ENCODE measurements at places on chromosomes 5 and 9. TPM values are rescaled to one million over a fixed set of nuclear protein-coding genes. Genes with fewer than 3 reads are reported as not detected.

GARNL3 gene
- 2.1 TPM for polyA plus RNA-seq

CDH12 gene
- polyA plus RNA-seq: not detected

SYK gene
- 0.26 TPM for polyA plus RNA-seq

CCNO gene
- not detected for polyA plus RNA-seq

GZMA gene
- polyA plus RNA-seq: 13.8 TPM

ZNF79 gene
- polyA plus RNA-seq: 5.1 TPM

SPOCK1 gene
- polyA plus RNA-seq: not detected

C9orf153 gene
- not detected for polyA plus RNA-seq

PNPLA7 gene
- 2.7 TPM for polyA plus RNA-seq

SV2C gene
- polyA plus RNA-seq: not detected

CATSPER3 gene
- 0.81 TPM for polyA plus RNA-seq

C9 gene
- polyA plus RNA-seq: not detected

IFNA13 gene
- not detected for polyA plus RNA-seq

DPYSL3 gene
- not detected for polyA plus RNA-seq

HAVCR2 gene
- polyA plus RNA-seq: 4.7 TPM

AGXT2 gene
- polyA plus RNA-seq: not detected

PAM gene
- polyA plus RNA-seq: 10.3 TPM

PAX5 gene
- polyA plus RNA-seq: not detected

RNF208 gene
- polyA plus RNA-seq: not detected

ACTBL2 gene
- not detected for polyA plus RNA-seq

TGFBI gene
- 0.07 TPM for polyA plus RNA-seq
